Heart right ventricle (tissue), 16 donors: ENCODE measurements at places on chromosomes 16 and 17.

DNA sequence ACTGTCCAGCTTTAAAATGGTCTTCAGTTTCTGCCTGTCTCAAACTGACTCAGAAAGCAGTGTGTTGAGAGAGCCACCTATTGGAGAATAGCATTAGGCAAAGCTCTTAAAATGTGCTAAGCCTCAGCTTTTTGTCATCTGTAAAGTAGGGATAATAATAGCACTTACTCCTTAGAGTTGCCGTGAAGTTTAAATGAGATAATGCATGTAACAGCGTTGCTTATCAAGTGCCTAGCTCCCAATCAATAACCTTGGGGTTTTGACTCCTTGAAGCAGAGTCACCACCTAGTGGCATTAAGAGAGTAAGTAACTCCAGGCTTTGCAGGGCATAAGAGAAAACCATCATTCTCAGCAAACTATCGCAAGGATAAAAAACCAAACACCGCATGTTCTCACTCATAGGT is 163.3 kb downstream of the HS3ST2 start:
- DNase-seq = no peak

GRCh38 chr17:74713171-74713755 is 540 bp upstream of the CD300LF start:
- no peak for DNase-seq

- DNase-seq = no peak
Measured at GRCh38 chr16:81873206-81873605, 94.1 kb downstream of the PLCG2 start.

GRCh38 chr17:17303010-17303846 is at the start of gene NT5M:
TSS of gene NT5M (plus strand) at chr17:17303373. CDS start at chr17:17303551, 178 bp downstream.
- DNase-seq = peak; percentile 57

- DNase-seq = no peak
Measured at GRCh38 chr17:49873926-49874325, 26.1 kb upstream of the TAC4 start.

- DNase-seq = no peak
Measured at GRCh38 chr16:24114876-24115275, 141.3 kb upstream of the CACNG3 start.

- no peak for DNase-seq
Measured at GRCh38 chr17:57605675-57606105, 139.4 kb downstream of the CCDC182 start.

- DNase-seq = no peak
Measured at GRCh38 chr16:58126451-58126961, 2.7 kb downstream of the CFAP20 start.

DNA sequence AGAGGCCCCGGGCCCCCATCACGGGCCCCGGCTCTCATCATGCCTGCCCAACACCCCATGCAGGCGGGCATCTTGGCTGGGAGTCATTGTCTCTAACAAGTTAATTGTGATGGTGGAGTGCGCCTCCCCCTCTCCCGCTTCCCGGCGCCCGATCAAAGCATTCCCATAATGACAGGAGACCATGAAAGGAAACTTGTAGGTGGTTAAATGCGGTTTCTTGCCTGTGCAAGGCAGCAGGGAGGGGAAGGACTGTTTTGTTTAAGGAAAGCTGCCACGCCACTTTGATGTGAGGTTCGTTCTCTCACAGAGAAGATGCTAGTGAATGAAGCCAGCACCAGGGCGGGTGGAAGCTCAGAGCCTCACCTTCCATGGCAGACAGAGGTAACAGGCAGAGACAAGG is 45.4 kb downstream of the C16orf78 start:
- DNase-seq = no peak

GRCh38 chr17:65005858-65006257 is 50.7 kb downstream of the GNA13 start:
- no peak for DNase-seq

GRCh38 chr17:28846231-28846630 is 3.6 kb upstream of the FAM222B start:
- DNase-seq = no peak

DNA sequence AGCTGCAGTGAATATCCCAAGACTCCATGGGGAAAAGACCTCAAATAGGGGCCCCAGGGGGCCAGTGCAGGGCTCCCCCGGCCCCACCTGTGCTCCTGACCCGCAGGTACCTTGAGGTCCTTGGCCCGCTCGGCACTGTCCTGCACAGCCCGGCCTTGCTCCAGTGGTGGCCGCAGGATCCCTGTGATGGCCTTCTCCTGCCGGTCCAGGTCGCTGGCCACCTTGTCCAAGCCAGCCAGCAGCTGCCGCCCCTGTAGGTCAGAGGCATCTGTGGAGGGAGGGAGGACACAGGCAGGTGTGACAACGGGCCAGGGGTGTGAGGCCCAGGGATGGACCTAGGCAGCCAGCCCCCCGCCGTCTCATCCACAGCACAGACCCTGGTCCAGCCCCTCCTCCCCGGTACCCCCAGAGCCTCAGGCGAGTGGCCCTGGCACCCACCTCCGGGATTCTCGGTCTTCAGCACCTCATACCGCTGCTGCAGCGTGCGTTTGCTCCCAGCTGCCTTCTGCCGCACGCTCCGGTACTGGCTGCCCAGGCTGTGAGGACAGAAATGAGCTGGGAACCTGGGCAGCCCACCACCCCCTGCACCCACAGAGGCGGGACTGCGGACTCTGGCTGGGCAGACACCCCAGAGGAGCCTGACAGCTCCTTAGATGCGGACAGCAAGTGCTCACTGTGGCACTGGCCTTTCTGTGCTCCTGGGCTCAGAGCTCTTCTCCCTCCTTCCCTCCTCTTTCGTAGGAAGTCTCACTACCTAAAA is 43.7 kb downstream of the PPL start:
- DNase-seq = no peak

GRCh38 chr16:50640391-50640790 is 40.7 kb downstream of the SNX20 start:
- DNase-seq = no peak

DNA sequence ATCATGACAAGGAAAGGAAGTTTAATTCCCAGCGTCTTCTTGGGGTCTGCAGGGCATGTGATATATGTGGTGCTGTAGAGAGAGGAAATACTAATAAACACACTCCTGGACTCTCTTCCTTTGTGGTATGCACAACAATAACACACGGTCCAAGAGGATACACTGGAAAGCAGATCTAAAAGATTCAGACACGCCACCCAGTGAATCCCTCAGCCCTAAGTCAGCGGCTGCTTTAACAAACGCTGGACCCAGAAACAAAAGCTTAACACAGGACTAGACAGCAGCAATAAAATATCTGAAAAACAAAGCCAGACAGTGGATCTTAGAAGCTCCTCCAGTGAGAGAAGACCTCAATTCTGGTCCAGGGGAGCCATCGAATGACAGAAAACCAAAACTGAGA is 13.1 kb downstream of the CFAP20 start:
- no peak for DNase-seq

GRCh38 chr17:29589524-29590410 is at the start of gene GIT1:
TSS of gene GIT1 (minus strand) at chr17:29589648. CDS start at chr17:29589378, 270 bp downstream.
- peak; percentile 84 for DNase-seq

- DNase-seq = no peak
Measured at GRCh38 chr16:79182616-79183015, 417.9 kb downstream of the MAF start.

- DNase-seq = no peak
Measured at GRCh38 chr16:57610611-57611010, 17.8 kb upstream of the ADGRG1 start.

GRCh38 chr16:20867585-20867984 is 32.6 kb downstream of the DCUN1D3 start:
- DNase-seq = no peak

DNA sequence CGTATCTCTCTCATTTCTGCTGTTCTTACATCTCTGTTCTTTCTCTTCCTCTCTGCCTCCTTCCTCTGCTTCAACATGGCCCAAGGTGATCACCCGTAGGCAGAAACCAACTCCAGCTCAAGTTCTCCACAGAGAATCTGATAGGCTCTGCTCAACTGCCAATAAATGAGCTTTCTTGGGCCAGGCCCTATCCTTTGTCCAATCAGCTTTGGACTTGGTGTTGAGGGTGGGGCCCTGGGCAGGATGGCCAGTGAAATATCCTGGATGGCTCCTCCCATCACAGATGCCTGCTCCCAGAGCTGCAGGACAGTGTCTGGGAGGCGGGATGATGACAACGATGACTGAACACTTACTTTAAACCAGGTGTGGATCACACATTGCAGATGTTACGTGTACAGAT is 17.4 kb upstream of the BRD7 start:
- no peak for DNase-seq

GRCh38 chr17:40730970-40731369 is 24.2 kb downstream of the KRT25 start:
- DNase-seq = no peak

- no peak for DNase-seq
Measured at GRCh38 chr16:31224092-31224955, 7.4 kb upstream of the PYDC1 start.

- DNase-seq = no peak
Measured at GRCh38 chr17:76734080-76734840, 2.9 kb downstream of the SRSF2 start.

DNA sequence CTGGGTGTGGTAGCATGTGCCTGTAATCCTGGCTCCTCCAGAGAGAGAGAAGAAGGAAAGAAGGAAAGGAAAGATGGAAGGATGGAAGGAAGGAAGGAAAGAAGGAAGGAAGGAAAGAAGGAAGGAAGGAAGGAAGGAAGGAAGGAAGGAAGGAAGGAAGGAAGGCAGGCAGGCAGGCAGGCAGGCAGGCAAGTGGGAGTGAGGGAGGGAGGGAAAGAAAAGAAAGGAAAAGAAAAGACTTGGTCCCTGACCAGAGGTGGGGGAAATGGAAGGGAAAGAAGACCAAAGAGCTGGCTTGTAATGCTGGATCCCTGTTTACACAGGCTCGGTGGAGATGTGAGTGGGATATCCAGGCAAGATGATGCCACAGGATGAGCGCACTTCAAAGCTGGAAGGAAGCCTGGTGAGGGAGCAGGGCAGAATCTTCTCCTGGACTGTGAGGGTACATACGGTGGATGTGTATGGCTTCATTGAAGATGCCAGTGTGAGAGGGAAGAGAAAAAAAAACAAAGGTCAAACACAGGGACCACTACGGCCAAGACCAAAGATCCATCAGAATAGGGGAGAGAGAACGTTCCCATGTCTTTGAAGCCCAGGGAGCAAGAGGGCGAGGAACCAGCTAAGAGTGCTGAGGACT is 2.1 kb downstream of the CES1 start:
- DNase-seq = no peak

DNA sequence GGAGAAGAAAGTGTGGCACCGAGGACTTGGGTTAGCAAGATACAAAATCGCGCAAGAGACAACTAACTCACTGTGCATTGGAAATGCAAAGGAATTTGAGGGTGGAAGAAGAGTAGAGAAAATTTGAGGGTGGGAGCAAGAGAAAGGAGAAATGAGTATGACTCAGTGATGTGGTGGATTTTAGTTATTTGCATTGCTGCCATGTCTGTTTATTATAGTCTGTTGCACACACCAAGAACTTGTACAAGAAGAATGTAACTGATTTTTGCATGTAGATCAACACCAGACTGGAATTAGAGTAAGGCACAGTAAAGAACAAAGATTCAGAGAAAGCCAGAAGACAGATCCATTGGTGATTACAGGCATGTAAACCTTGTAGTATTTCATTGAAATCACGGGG is 71.6 kb upstream of the SMIM36 start:
- DNase-seq = no peak

- DNase-seq = no peak
Measured at GRCh38 chr16:50425044-50425443, 56.3 kb upstream of the BRD7 start.

- no peak for DNase-seq
Measured at GRCh38 chr17:9725575-9725974, 65.8 kb downstream of the DHRS7C start.

GRCh38 chr17:49456183-49456965 is 38.7 kb upstream of the NGFR start:
- no peak for DNase-seq

- DNase-seq = peak; percentile 53
Measured at GRCh38 chr16:67279296-67280089, at the start of gene PLEKHG4. TSS of gene PLEKHG4 (plus strand) at chr16:67279532. CDS start at chr16:67280045, 513 bp downstream.

DNA sequence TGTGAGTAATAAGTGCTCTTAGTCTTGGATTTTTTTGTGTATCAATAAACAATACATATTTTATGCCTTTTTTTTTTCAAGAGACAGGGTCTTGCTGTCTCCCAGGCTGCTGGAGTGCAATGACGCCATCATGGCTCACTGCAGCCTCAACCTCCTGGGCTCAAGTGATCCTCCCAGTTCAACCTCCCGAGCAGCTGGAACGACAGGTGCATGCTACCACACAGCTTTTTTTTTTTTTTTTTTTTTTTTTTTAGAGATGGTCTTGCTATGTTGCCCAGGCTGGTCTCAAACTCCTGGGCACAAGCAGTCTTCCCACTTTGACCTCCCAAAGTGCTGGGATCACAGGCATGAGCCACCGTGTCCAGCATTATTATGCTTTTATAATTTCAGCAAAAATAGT is 13.0 kb downstream of the ACSF2 start:
- DNase-seq = no peak
